ENCODE measurements at places on chromosomes 11 and 22.

- H3K4me1 ChIP-seq, result no peaks in the 10 kb centered on the region
- no peak overlapping the region for H3K4me3 ChIP-seq
- no peak for DNase-seq
- no peak overlapping the region for H3K27ac ChIP-seq
Measured at GRCh38 chr11:88680806-88681205, 343.3 kb upstream of the CTSC start.

- peaks cover 13% of the 10 kb centered on the region for H3K27me3 ChIP-seq
- no peak overlapping the region for H3K4me3 ChIP-seq
- no peak overlapping the region for H3K27ac ChIP-seq
Measured at GRCh38 chr11:12069066-12069676, 41.2 kb upstream of the MICAL2 start.

DNA sequence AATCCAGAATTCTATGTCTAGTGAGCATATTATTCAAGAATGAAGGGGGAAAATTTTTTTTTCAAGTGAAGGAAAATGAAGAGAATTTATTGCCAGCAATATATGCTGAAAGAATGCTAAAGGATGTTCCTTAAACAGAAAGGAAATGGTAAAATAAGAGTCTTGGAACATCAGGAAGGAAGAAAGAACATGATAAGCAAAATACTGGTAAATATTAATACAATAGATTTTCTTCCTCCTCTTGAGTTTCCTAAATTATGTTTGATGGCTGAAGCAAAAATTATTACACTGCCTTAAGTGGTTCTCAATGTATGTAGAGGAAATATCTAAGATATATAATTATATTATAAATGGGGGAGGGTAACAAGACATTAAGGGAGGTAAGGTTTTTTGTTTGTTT, 9.6 kb upstream of the CLDN5 start:
- no peak for DNase-seq
- no peak overlapping the region for H3K4me3 ChIP-seq
- no peaks in the 10 kb centered on the region for H3K36me3 ChIP-seq
- no peak overlapping the region for H3K27ac ChIP-seq
- H3K4me1 ChIP-seq, result no peaks in the 10 kb centered on the region

DNA sequence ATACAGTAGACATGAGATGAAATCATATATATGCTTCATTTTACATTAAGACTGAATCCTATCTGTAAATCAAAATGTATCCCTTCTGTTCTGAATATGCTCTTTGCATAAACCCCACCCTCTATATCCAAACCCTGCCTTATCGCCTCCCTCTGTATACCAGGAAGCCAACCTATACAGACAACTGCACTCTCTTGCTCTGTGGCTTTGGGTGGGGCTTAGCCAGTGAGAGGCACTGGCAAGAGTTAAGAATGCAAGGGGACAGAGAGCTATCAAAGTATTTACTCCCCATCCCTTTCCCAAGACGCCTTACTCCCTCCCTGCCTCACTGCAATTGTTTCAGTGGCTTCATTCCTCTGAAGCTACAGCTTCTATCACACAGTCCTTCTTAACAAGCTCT, 309.8 kb downstream of the TTC28 start:
- DNase-seq, result no peak
- no peak overlapping the region for H3K27ac ChIP-seq
- H3K27me3 ChIP-seq, result no peaks in the 10 kb centered on the region
- H3K4me1 ChIP-seq, result no peaks in the 10 kb centered on the region
- H3K4me3 ChIP-seq, result no peak overlapping the region

DNA sequence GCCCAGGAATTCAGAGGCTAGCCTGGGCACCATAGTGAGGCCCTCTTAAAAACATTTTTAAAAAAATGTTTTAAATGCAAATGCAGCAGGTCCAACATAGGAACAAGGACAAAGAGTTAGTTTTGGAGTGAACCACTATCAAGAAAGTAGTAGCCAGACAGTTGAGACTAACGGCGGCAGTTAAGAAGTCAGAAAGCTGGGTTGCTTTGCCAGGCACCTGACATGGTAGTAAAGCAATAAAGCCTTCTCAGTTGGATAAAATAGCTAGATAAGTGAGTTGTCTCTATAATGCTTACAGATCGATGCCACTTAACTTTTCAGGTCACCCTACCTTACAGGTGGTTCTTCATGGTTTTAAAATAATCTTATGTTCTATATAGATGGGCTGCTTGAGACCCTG, 16.9 kb upstream of the DDX17 start:
- DNase-seq, result no peak
- H3K27ac ChIP-seq, result no peak overlapping the region
- H3K36me3 ChIP-seq, result no peaks in the 10 kb centered on the region
- H3K4me1 ChIP-seq, result no peaks in the 10 kb centered on the region
- H3K4me3 ChIP-seq, result no peak overlapping the region

- H3K27ac ChIP-seq, result peak overlapping the region; percentile 94
- no peak for DNase-seq
- H3K27me3 ChIP-seq, result no peaks in the 10 kb centered on the region
- H3K4me1 ChIP-seq, result peaks cover 26% of the 10 kb centered on the region
- H3K36me3 ChIP-seq, result peaks cover 22% of the 10 kb centered on the region
- H3K4me3 ChIP-seq, result peak overlapping the region; percentile 56
Measured at GRCh38 chr22:40397396-40397795, 27.0 kb downstream of the SGSM3 start.

DNA sequence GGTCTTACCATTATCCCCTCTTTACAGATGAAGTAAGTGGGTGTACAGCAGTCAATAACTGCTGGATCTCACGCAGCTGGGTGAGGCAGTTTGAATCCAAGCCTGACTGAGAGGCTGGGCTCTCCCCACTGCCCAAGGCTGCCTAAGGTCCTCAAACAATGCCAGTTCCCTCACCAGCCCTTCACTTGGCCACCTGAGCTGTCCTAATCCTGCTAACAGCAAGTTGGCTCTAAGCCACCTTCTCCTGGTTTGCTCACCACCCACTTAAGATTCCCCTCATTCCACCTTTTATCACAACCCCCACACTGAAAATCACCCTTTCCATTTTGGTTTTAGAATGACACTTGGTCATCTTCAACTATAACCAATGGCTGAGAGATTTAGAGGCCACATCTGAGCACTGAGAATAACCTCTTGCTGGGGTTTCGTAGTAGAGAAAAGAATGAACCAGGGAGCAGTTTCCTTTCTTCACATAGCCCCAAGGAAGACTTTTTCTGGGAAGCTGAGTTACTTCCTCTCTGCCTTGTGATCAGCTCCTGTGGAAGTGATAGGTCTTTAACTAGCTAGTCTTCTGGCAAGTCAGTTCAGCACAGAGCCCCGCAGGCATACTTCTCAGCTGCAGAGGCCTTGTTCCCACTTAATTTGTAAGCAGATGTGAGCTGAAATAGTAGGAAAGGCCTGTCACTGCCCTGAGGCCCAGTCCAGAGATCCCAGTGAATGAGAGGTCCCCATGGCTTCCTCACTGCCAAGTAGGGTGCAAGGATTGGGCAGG, 57.8 kb upstream of the TTC12 start:
- H3K27me3 ChIP-seq, result no peaks in the 10 kb centered on the region
- DNase-seq, result no peak
- H3K4me1 ChIP-seq, result peaks cover 23% of the 10 kb centered on the region
- peaks cover 32% of the 10 kb centered on the region for H3K36me3 ChIP-seq
- H3K4me3 ChIP-seq, result no peak overlapping the region

GRCh38 chr22:48579043-48579927, 1248.4 kb downstream of the BRD1 start:
- H3K27me3 ChIP-seq, result peaks cover 18% of the 10 kb centered on the region
- H3K4me1 ChIP-seq, result peaks cover 19% of the 10 kb centered on the region
- no peak overlapping the region for H3K4me3 ChIP-seq

DNA sequence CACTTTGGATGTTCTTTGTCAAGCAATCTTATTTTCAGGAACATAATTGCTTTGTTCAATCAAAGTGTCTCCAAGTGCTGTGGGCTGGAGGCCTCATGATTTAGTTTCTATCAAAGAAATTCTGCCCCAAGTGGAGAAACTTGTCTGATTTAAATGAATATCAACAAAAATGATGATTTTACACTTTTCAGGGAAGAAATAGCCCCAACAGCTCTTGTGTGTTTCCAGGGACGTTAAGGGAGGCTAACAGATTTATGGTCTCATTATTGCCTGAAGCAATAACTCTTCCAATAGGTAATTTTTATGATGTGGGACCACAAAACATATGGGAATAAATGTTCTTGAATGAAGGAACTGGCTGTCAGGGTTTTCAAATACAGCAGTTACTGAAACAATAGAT, 699.1 kb downstream of the FAM181B start:
- H3K27ac ChIP-seq, result no peak overlapping the region
- DNase-seq, result no peak
- H3K4me1 ChIP-seq, result peaks cover 8% of the 10 kb centered on the region
- H3K4me3 ChIP-seq, result no peak overlapping the region

- peaks cover 14% of the 10 kb centered on the region for H3K4me1 ChIP-seq
- no peak overlapping the region for H3K27ac ChIP-seq
- H3K36me3 ChIP-seq, result no peaks in the 10 kb centered on the region
- H3K4me3 ChIP-seq, result no peak overlapping the region
- DNase-seq, result no peak
- peaks cover 10% of the 10 kb centered on the region for H3K27me3 ChIP-seq
Measured at GRCh38 chr11:75508051-75508561, 17.6 kb downstream of the GDPD5 start.

DNA sequence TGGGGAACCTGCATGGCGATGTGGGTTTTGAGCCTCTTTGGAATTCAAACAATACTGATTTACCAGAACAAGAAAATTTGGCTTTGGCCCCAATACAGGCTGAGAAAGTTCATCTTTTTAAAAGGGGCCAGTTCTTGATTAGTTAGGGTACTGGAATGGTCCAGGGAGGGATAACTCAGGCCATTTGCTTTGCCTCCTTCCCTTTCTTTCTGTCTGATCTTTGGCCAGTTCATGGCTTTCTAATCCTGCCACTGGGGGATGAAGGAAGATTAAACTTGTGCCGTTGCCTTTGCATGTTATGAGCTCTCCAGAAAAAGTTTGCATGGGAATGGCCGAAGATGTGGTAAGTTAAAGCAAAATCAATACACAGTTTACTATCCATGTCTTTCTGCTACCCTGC, 78.4 kb downstream of the ADAMTS15 start:
- DNase-seq, result no peak
- peaks cover 17% of the 10 kb centered on the region for H3K27me3 ChIP-seq
- no peaks in the 10 kb centered on the region for H3K36me3 ChIP-seq
- H3K4me1 ChIP-seq, result peaks cover 56% of the 10 kb centered on the region

- no peak for DNase-seq
- no peaks in the 10 kb centered on the region for H3K4me1 ChIP-seq
- no peak overlapping the region for H3K27ac ChIP-seq
- no peaks in the 10 kb centered on the region for H3K27me3 ChIP-seq
- H3K4me3 ChIP-seq, result no peak overlapping the region
Measured at GRCh38 chr11:67174311-67174710, 55.2 kb downstream of the KDM2A start.

GRCh38 chr11:9662273-9662672, 1.6 kb upstream of the SWAP70 start:
- no peak overlapping the region for H3K27ac ChIP-seq
- H3K36me3 ChIP-seq, result peaks cover 21% of the 10 kb centered on the region
- H3K4me1 ChIP-seq, result peaks cover 20% of the 10 kb centered on the region
- DNase-seq, result no peak
- peak overlapping the region; percentile 64 for H3K4me3 ChIP-seq

DNA sequence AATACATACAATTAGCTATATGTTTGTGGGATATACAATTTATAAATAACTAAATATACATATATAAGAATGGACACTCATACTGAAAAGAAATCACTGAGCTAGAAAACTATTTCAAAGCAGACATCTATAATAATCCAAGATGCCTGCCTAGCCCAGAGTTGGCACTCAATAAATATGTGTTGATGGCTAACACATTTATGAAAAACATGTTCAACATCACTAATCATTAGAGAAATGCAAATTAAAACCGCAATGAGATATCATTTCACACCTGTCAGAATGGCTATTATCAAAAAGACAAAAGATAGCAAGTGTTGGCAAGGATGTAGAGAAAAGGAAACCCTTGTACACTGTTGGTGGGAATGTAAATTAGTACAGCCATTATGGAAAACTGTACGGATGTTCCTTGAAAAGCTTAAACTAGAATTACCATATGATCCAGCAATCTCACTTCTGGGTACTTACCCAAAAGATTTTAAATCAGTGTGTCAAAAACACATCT, 29.8 kb downstream of the POU2AF1 start:
- peaks cover 15% of the 10 kb centered on the region for H3K27me3 ChIP-seq
- H3K36me3 ChIP-seq, result no peaks in the 10 kb centered on the region

GRCh38 chr11:1202776-1203504, 19.9 kb upstream of the MUC5B start:
- peak; percentile 83 for DNase-seq
- H3K36me3 ChIP-seq, result no peaks in the 10 kb centered on the region
- H3K27ac ChIP-seq, result no peak overlapping the region
- H3K4me1 ChIP-seq, result no peaks in the 10 kb centered on the region

DNA sequence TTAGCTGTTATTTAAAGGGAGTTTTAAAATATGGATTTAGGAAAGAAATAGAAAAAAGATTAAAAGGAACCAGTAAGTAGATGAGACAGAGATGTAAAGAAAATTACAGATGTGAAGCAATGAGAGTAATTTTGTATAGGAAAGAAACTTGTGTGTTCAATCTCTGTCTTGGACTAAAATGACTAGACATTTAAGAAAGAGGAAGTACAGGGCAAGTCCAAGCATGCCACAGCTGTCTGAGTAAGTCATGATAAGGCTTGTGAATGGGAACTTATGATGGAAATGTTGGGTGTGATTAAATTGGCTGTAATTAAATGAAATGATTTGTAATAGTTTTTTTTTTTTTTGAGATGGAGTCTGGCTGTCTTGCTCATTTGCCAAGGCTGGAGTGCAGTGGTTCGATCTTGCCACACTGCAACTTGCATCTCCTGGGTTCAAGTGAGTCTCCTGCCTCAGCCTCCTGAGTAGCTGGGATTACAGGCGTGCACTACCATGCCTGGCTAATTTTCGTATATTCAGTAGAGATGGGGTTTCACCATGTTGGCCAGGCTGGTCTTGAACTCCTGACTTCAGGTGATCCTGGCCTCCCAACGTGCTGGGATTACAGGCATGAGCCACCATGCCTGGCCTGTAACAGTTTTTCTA, 5.9 kb upstream of the ACY3 start:
- H3K4me1 ChIP-seq, result no peaks in the 10 kb centered on the region
- no peaks in the 10 kb centered on the region for H3K36me3 ChIP-seq
- H3K27me3 ChIP-seq, result peaks cover 12% of the 10 kb centered on the region
- DNase-seq, result no peak

GRCh38 chr11:111627591-111627990, 25.3 kb downstream of the SIK2 start:
- H3K27ac ChIP-seq, result no peak overlapping the region
- DNase-seq, result no peak
- no peaks in the 10 kb centered on the region for H3K27me3 ChIP-seq
- H3K36me3 ChIP-seq, result peaks cover 42% of the 10 kb centered on the region
- no peak overlapping the region for H3K4me3 ChIP-seq

DNA sequence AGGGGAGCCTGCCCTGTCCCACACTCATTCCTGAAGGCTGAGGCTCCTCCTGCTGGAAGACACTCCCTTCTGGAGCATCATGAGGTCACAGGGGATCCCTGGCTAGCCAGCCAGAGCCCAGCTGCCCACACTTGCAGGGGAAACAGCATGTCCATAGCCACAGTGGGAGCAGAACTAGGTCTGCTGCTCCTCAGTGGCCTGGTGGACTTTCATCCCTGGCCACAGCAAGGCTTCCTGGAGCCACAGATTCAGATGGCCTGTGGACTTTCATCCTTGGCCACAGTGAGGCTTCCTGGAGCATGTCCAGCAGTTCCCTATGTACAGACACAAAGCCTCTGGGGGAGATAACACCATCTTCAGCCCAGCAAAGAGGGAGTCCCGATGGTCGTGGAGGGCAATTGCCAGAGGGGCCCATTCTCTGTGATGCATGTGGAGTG, 5.9 kb upstream of the APOL6 start:
- H3K4me3 ChIP-seq, result no peak overlapping the region
- DNase-seq, result no peak
- H3K4me1 ChIP-seq, result peaks cover 27% of the 10 kb centered on the region
- H3K27me3 ChIP-seq, result peaks cover 16% of the 10 kb centered on the region
